ENCODE measurements at places on chromosomes 3 and 15.
A peak's percentile ranks its signal among the peaks of the same experiment; 100 is the strongest.

DNA sequence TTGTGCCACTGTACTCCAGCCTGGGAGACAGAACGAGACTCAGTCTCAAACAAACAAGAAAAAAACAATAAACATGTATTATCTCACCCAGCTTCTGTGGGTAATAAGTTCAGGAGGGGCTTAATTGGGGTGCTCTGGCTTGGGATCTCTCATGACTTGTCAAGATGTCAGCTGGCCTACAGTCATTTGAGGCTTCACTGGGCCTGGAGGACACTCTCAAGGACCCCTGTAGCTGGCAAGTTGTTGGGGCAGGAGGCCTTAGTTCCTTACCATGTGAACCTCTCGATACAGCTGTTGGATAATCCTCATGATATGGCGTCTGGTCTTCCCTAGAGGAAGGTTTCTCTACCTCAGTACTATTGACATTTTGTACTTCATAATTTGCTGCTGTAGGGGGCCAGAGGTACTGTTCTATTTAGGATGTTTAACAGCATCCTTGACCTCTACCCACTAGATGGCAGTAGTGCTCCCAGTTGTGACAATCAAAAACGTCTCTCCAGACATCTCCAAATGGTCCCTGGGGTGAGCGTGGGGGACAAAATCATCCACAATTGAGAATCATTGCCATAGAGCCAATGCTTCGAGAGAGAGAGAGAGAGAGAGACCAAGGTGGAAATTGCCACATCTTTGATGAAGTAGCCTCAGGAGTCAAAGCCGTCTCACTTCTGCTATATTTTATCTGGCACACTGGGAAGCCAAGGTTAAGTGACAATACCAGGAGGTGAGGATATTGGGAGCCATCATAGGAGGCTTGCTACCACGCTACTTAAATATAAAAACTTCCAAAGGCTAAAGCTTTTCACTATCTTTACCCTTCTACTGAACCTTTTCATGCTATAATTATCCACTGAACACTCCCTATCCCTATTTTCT lies 23.9 kb upstream of the SLTM start:
- peak; percentile 64 for DNase-seq

DNA sequence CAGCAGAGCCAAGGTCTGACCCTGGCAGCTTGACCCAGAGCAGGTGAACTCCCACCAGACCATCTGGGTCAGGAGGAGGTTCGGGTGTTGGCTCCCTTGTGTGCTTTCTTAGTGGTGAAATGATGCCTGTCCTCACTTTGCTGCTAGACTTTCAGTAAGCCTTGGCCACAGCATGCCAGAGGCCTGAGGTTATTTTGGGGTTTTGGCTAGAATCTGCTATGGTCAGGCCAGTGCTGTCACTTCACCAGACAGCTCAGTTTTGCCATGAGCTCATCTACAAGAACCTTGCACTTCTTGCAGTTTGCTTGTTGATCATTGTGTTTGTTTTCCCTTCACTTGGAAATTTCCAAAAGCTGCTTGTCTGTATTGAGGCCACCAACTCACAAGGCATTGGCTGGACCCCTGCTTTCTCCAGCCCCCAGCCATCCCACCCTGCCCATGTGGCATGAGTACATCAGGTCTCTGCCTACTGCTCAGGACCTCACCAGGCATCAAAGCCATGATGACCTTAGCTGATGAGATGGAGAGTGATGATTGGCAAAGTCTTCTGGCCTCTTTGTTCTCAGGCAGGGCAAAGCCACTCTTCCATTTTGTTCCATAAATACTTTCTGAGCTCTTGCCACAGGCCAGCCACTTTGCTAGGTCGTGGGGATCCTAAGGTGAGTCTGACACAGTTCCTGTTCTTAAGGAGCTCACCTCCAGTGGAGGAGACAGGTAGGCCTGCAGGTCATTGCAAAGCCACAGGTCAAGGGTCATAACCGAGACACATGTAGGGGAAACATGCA lies 122.6 kb downstream of the ARNT2 start:
- DNase-seq = no peak

DNA sequence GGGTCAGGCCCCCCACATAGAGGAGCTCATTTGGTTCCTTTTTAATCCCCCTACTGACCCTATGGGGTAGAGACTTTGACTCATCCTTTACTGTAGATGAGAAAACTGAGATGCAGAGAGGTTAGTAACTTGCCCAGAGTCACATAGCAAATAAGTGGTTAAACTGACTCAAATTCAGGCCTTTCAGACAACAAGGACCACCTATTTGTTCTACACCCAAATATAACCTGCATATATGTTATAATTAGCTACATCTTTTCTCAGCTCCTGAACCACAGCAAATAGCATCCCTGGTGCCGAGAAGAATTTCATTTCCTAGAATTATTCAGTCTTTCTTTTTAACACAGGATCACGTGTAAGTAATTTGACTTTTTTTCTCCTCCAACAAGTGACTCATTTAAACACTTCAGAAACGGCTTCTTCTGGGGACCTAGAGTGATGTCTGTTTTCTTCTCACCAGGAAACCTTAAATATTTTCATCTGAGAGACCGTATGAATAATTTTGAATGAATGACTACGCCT lies 57.4 kb downstream of the MGLL start:
- DNase-seq = no peak

DNA sequence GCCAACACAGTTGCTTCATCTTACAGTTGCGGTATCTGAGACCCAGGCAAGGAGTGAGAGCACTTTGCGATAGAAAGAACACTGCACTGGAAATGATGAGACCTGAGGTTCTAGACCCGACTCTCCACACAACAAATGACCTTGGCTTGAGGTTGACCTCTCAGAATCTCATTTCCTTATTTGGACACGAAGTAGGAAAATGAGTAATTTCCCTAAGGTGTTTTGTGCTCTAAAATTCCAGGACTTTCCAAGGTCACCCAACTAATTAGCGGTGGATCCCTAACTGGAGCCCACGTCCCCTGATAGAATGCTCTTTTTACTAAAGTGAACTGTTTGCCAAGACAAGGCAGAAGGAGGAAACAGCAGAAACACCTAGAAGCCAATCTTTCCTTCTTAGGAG lies 26.7 kb upstream of the FBN1 start:
- DNase-seq = peak; percentile 4

GRCh38 chr3:14440168-14440518 lies 37.7 kb downstream of the SLC6A6 start:
- DNase-seq = no peak

DNA sequence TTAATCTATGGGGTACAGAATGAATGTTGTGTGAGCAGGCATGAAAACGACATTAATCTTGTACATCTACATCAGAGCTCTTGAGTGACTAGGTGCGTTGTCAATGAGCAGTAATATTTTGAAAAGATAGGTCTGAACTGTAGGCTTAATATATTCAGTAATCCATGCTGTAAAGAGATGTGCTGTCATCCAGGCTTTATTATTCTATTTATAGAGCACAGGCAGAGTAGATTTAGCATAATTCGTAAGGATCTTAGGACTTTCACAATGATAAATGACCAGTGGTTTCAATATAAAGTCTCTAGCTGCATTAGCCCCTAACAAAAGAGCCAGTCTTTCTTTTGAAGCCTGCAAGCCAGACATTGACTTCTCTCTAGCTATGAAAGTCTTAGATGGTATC lies 43.0 kb downstream of the NLGN1 start:
- DNase-seq = no peak

GRCh38 chr3:60291115-60291514 lies 960.1 kb downstream of the FHIT start:
- no peak for DNase-seq

GRCh38 chr3:79111375-79112052 lies 656.3 kb downstream of the ROBO1 start:
- DNase-seq = no peak

DNA sequence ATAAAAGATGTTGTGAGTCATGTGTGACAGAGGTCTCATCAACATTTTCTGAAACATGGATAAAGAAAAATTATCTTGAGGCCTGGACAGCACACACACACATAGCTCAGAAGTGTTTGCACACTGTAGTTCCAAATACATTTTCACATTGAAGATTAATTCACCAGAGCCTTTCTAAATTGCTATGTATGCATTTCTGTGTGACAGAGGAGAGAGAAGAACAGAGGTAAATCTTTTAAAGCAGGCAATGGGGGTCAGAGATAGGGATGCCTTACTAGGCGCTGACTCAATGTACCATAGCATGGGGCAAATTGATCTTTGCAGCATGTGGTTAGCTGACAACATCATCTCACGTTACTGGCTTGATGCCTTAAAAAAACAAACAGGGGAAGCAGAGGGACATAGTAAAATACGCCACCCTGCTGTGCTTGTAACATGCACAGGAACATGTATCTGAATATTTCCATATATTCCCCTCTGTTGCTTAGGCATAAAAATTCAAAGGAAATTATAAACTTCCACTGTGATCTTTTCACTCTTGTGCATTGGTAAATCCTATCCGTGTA lies 7.7 kb downstream of the POU1F1 start:
- no peak for DNase-seq

DNA sequence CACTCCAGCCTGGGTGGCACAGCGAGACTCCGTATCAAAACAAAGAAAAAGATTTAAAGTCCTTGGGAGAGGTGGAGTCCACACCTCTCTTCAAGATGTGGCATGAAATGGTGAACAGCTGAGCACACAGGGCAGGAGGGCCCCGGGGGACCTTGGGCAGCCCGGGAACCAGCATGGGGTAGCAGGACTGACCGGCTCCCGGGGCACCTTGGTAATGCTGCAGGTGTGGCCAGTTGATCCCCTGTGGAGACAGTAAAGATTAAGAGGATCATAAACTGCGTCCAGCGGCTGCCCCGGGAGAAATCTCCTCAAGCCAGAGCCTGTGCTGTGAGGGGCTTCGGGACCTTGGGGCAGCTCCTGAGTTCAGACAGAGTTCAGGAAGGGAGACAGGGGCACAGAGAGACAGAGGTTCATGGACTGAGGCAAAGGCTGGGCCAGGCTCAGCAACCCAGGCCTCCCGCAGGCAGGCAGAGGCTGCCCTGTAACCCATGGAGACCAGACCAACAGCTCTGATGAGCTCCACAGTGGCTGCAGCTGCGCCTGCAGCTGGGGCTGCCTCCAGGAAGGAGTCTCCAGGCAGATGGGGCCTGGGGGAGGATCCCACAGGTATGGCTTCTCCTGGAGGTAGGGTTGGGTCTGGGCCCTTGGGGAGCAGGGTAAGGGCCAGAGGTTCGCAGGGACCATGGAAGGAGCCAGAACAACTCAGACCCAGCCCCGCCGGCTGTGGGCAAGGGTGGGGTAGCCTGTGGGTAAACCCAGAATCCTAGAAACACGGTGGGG lies at the start of gene NR2E3:
NR2E3 (plus strand) TSS at position 299 of the 780 bp plus-strand sequence; CDS start at position 489, 190 bp downstream.
- no peak for DNase-seq

GRCh38 chr3:194062830-194063229 lies 73.1 kb upstream of the HES1 start:
- no peak for DNase-seq

DNA sequence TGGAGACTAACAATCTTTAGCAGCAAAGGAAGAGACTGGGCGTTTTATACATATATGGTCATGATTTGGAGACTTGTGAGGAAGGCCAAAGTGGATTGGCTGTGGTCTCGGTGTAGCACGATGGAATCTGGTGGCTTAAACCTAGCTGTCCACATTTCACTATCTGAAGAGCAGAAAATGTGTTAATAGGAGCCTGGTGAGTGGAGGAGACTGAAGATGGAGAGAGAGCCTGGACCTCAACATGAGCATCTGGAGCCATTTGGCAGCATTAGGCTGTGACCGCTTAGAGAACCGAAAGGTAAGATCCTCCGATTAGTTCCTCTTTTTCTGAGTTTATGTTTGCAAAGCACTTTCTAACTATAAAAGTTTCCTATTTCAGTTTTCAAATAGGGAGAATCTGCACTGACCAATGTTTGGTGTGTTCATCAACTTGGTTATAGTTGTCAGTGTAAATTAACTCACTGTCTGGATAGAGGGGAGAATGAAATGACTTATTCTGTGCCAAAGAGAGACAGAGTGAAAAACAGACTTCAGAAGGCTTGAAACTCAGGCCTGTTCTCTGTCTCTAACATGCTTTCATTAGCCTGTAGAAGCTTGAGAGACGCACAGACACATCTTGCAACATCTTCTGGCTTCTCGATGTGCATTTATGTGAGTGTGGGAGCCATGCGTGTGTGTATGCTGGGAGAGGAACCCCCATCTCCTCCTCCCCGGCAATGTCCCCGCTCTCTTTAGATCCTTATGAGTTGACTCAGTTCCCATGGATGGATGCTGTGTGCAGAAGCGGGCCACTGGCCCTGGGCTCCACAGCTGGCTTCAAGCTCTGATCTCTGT lies 244.7 kb upstream of the TBL1XR1 start:
- DNase-seq = no peak

DNA sequence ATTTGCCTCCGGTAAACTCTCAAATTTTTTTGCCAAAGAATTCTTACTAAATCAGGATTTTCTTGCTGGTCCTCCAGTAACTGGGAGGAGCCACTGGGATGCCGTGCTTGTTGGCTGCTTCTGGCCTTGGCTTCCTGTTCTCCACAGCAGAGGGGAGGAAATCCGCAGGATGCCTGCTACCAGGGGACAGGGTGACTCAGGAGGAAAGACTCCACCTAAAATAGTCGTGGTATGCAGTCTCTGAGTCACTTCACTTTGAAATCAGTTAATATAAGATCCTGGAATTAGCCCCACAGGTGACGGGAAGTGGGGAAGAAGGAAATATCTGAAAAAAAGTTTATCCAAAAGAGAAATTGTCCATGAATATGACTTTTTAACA lies 6.5 kb upstream of the TM4SF18 start:
- peak; percentile 99 for DNase-seq

DNA sequence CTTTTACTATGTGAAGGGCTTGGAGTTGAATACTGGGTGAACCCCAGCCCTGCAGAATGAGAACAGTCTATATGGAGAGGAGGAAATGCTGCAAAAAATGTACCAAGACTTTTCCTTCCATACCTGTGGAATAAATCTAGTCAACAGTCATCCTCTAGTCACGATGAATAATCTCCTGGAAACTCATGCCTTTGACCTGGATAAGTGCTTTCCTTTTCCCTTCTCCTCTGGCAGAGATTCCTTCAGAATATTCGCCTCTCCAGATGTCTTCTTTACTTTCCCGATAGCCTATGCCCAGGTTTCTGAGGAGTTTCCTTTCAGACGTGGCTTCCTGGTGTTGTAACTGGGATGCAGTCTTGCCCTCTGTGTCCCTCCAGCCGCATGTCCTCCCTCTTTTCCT lies 28.1 kb downstream of the CCNL1 start:
- DNase-seq = no peak

DNA sequence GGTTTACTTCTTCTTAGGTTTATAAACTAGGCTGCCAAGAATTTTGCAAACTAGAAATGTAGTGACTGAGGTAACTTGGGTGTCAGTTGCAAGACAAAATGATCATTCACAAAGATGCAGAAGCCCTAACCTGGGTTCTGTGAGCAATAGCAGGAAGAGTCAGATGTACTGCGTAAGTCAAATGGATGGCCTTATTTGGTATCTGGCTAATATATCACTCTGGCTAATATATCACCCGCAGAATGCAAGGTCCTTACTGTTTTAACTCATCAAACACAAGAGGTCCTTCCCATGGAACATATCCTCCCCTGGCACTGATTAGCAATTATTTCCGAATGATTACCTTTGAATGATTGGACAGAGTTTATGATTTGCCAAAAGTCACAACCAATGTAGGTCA lies 37.4 kb downstream of the RBMS3 start:
- no peak for DNase-seq

- peak; percentile 64 for DNase-seq
Measured at GRCh38 chr3:52123106-52123725, 31.0 kb downstream of the POC1A start.

- no peak for DNase-seq
Measured at GRCh38 chr3:55556619-55557537, 69.8 kb upstream of the WNT5A start.

- DNase-seq = no peak
Measured at GRCh38 chr3:50587806-50588758, 18.8 kb downstream of the HEMK1 start.
